A549 treated with AZD2906 at 1 μM for 4 hours (cell line): ENCODE measurements at places on chromosomes 1 and 21. TPM values are rescaled to one million over a fixed set of nuclear protein-coding genes. Genes with fewer than 3 reads are reported as not detected.

IL22RA1 gene
- total RNA-seq = 7.1 to 9.7 TPM (median 8.3 TPM) in 5 replicates

RGS8 gene
- total RNA-seq = not detected in 5 replicates

SPRR5 gene
- total RNA-seq = not detected in 5 replicates

HLX gene
- total RNA-seq = 3.3 to 5.0 TPM (median 4.4 TPM) in 5 replicates

PRR9 gene
- total RNA-seq = 0.05 TPM in 1 of 5 replicates, not detected in the others

SMCP gene
- total RNA-seq = not detected in 5 replicates

RXRG gene
- 0.03 to 0.09 TPM (median 0.07 TPM) in 3 of 5 replicates, not detected in the others for total RNA-seq

ZBED6 gene
- 1.6 to 4.0 TPM (median 2.8 TPM) in 5 replicates for total RNA-seq

PCP4 gene
- not detected in 5 replicates for total RNA-seq

SERINC2 gene
- total RNA-seq = 18.8 to 32.8 TPM (median 29.6 TPM) in 5 replicates

OR2L8 gene
- total RNA-seq = not detected in 5 replicates

TRPM2 gene
- 7.5 to 10.7 TPM (median 8.7 TPM) in 5 replicates for total RNA-seq

HTR6 gene
- 0.12 to 0.22 TPM (median 0.13 TPM) in 5 replicates for total RNA-seq

ZNF697 gene
- total RNA-seq = 1.4 to 1.7 TPM (median 1.4 TPM) in 5 replicates

UMODL1 gene
- not detected in 5 replicates for total RNA-seq
